NT2/D1 (cell line): ENCODE measurements at places on chromosomes 16 and 17.

- DNase-seq: no peak
Observed at GRCh38 chr17:57213180-57213825, 43.0 kb upstream of the MSI2 start.

- DNase-seq: peak; percentile 67
Observed at GRCh38 chr17:17514993-17515933, 19.1 kb upstream of the RASD1 start.

- peak; percentile 57 for DNase-seq
Observed at GRCh38 chr16:83356266-83356665, 451.5 kb upstream of the HSBP1 start.

- no peak for DNase-seq
Observed at GRCh38 chr17:80082403-80083135, 18.8 kb upstream of the GAA start.

DNA sequence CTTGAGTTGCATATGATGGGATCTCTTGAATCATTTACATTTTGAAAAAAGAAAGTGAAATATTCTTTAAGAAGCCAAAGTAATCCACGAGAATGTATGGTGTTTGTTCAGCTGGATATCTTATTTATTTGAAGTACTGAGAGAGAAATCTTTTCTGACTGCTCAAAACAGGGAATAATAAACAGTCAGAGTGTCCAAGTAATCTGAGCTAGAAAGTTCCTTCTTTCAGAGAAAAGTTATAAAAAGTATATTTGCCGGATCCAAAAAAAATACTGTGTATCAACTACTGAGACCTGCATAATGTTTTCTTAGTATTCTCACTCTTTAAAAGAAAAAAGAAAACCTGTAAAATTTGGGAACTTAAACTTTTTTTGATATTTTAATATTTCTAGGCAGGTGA is 350.8 kb downstream of the WWOX start:
- no peak for DNase-seq

GRCh38 chr16:23499801-23500200 is 10.5 kb downstream of the GGA2 start:
- DNase-seq: no peak

DNA sequence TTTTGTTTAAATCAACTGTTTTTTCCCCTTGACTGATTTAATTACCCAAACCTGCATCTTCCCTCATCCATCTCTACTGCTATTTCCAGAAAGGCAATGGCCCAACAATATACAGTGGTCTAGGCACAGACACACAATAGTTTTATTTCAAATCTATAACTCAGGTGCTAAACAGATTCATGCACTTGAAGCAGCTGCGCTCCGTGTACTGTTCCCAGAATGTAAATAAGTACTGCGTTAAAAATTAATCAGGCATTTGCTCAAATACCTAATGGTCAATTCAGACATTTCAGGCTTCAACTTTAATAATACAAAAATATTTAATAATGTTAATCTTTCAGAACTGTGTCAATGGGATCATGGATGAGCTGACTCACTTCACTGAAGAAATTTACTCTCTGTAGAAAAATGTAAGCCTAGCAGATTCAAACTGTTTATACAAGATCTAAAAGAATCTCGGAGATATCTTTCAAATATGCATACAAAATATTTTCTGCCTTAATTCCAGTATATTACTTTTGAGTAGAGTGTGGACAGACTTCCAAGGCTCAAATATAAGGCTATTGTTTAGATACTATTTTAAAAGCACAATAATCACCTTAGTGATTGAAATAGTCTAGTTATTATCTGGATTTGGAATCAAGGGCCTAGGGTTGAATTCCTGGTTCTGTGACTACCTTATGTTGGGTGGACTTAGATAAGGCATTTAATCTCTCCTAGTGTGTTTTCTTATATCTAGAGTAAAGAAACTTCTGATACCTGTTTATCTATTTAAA is 97.4 kb upstream of the PSMD7 start:
- DNase-seq: no peak

DNA sequence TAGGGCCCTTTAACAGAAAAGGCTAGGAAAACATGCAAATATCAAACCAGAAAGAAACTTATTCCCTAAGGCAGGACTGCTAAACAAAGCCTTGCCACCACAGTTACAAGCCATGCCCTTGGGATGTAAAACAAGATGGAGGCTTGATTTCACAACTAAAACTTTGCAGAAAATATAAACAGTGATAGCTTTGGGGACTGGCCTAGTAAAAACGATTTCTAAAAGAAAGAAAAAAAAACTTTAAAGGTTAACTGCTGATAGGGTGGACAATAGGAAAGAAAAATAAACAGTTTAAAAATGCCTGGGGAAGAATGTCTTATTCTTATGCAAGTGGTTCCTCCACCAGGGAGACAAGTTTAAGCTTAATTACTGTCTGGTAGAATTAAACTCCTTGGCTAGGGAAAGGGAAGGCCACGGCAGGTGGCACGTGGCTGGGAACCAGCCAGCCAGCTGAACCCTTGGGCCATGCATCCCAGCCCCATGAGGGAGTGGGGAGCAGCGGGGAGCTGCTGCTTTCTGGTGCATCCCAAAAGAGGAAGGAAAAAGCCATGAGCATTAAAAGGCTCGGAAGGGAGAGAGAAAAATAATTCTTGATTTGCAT is 10.7 kb upstream of the TMC5 start:
- DNase-seq: peak; percentile 77

DNA sequence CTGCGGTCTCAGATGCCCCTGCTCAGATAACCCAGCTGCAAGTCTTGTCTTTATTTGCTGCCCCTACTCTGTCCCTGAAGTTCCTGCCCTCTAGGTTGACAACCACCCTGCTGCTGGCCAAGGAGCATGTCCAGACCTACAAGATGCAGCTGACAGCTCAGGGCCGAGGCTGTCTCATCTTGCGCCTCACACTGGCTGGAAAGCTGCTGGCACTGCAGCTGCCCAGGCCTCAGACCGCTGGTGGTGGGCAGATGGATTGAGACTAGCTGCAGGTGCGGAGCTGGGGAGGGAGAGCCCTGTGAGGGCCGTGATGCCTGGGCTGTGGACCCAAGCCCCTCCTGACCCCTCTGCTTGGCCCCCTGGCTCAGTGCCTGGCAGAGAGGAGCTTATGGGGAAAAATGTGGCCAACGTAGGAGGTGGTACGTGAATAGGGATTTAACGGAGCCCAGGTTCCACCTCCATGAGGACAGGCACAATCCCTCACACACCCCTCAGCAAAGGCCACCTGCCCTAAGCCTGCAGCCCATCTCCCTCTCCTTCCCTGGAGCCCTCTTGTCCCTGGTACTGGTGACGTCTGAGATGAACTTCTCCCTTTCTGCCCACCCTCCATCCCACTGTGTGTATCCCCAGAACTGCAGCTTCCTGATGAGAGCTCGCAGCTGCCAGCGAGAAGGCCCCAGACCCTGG is 8.3 kb upstream of the GALK1 start:
- no peak for DNase-seq

GRCh38 chr16:2386990-2387389 is 42.3 kb upstream of the CCNF start:
- DNase-seq: peak; percentile 86

- no peak for DNase-seq
Observed at GRCh38 chr17:28541439-28541838, 11.0 kb downstream of the UNC119 start.

DNA sequence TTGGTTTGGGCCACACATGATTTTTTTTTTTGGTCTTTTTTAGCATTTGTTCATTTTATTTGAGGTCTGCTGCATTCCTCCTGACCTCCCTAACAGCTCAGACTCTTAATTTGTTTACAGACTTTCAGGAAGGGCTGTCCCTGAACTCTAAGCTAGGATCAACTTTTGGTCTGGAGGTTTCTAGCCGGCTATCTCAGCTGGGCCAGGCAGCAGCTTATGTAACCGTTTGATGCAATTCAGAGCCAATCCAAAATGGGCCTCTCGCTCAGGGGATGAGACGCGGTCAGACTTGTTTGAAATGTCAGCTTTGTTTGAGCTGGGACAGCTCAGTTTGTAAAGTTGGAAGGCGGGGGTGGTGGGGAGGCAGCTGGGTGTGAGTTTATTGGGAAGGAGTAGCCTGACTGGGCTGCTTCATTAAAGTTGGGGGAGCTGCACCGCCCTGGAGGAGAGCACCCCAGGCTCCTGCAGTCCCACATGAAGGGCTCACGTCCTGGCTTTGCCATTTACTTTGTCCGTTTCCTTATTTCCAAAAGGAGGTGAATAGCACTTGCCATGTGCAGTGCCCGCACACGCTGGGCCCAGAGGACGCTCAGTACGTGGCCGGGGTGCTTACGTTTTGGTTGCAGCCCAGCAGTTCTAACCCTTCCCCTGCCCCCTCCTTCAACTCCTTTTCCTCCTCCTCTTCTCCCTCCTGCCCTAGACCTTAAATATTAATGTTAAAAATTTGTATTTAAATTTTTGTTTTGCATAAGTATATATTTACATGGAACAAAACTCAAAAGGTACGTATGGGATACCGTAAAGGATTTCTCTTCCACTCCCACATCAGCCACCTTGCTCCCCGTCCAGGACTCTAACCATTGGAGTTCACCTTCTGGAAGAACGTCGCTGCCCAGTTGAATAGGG is 121.2 kb downstream of the SNX29 start:
- no peak for DNase-seq

GRCh38 chr17:14299280-14300141 is 1.4 kb upstream of the HS3ST3B1 start:
- DNase-seq: no peak

GRCh38 chr17:7107012-7107754 is 7.4 kb downstream of the ASGR2 start:
- no peak for DNase-seq

DNA sequence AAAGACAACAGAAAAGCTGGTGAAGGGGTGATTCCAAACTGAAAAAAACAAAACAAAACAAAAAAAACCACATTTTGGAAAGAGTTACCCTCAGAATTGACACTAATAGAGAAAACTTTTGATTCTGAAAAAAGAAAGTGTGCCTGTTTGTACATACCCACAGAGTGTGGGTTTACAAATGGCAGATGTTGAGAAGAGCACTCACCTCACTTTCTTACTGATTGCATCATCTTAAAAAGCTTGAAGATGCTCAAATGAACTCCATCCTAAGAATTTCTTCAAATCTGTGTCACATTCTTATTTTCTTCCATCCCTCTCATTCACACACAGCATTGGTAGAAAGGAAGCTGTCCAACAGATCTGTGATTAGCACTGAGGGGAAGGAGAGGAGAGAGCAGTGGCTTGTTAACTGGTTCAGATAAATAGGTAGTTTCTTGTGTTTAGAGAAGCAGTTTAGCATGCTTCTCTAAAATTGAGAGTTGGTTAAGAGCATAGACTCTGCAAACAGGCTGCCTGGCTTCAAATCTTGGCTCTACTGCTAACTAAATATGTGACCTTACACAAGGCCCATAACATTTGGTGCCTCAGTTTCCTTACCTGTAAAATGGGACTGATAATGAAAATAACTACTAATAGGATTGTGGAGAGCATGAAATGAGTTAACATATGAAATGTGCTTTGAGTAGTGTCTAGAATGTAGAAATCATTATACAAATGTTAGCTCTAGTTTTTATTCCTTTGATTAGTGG is 6.9 kb downstream of the GNAO1 start:
- DNase-seq: no peak

GRCh38 chr17:2377659-2378058 is 23.2 kb downstream of the MNT start:
- DNase-seq: no peak

DNA sequence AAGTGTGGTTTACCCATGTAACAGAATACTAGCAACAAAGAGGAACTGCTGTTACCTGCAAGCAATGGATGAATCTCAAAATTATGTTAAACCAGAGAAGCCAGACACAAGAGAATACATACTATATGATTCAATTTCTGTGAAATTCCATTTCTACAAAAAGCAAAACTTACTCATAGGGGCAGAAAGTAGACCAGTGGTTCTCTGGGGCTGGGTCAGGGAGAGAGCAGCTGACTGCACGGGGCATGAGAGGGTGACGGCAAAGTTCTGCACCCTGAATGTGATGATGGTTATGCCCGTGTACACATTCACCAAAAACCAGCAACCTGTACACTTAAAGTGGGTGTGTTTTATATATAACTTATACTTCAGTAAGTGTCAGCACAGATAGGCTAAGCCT is 3.1 kb downstream of the ZNF843 start:
- no peak for DNase-seq

DNA sequence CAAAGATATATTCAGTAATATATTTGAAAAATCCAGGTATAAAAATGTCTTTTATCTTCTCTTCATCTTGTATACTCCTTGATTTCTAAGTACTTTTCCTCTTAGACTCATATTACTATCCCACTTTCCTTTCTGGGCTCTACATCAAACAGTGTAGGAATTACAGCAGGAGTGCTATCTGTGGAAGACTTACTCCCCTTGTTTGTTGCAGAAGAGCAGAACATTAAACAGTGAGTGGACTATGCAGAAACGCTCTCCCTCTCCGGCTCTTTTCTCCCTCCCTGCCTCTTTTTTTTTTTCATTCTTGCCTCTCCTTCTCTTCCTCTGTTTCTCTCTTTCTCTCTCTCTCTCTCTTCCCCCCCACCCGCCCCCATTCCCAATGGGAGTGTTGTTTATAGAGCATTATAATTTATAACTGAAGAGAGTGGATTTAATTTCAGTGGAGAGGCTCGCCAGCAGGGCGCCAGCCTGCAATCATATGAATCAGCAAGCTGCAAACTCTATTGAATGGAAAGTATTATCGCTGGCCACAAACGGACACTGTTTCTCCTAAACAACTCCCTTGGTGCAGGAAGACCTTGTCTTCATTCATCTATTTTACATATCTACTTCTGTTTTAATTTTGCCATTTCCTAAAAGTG is 242.3 kb upstream of the TBX2 start:
- no peak for DNase-seq

DNA sequence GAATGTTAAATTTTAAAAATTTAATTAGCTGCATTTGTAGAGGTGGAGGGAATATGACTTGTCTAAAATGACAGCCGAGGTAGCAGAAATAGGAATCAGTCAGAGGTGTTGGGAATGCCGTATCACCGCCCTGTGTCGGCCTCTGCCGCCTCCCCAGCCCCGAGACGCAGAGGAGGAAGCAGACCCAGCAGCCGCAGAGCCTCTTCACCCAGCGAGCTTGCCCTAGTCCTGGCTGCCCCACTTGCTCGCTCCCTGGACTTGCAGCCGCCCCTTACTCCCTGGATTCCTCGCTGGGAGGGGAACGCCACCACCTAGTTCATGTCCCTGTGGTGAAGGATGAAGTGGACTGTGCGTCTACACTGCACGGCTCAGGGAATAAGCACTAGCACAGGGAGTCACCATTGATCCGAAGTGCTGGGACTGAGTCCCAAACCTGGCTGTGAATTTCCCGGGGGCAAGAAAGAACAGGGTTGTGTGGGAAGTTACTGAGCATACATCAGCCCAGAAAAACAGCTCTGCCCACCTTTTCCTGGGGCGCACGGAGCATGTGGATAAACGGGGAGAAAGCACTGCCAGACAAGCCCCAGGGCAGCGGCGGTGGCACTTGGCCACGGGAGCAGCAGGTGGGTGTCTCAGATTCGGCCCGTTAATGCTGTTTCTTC is 76.8 kb downstream of the RPTOR start:
- DNase-seq: no peak
